Activated T-cell treated with anti-CD3 and anti-CD28 coated beads for 24 hours (primary cell): ENCODE measurements at places on chromosomes 2 and 18.

DNA sequence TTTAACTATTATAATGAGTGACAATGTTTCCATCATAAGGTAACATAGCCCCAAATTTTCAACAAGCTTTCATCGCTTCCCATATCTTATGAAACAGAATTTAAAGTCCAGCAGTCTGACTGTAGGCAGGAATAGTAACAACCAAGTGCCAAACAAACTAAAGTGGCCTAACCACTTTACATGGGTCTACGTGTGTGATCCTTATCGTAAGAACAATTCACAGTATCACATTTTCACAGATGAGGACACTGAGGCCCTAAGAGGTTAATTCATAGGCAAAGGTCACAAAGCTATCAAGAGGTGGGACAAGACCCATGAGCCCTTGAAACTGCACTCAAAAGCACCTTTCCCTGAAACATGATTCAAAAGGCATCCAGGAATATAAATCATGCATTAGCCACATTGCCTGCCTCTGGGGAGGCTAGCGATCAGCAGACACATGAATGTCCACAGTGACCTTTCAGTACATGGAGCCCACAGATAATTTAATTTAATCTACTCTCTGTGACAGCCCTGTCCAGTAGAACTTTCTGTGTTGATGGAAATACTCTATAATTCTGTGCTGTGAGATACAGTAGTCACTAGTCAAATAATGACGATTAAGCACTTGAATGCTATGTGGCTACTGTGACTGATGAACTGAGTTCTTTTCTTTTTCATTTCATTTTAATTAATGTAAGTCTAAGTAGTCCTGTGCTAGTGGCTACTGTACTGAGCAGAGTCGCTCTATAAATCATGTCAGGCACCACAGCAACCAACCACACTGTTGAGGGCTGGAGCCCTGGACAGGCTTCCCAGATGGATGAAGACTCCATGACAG, 30.3 kb downstream of the KIDINS220 start:
- DNase-seq: no peak

DNA sequence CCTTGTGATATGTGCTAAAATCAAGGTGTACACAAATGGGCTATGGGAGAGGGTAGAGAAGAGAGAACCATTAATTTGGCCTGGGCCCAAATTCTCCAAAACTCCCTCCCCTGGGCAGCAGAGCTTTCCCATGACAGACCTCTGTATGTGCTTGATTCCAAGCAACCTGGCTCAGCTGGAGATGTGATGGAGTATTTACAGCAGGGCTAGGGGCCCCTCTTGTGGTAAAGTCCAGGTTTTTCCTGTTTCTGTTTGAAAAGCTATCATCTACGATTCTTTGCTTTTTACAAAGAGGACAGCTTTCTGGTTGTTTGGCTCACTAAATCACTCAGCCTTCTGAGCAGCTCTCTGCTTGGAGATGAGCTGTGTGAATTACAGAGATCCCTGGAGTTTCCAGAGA, 40.3 kb downstream of the KCNS3 start:
- DNase-seq: no peak

DNA sequence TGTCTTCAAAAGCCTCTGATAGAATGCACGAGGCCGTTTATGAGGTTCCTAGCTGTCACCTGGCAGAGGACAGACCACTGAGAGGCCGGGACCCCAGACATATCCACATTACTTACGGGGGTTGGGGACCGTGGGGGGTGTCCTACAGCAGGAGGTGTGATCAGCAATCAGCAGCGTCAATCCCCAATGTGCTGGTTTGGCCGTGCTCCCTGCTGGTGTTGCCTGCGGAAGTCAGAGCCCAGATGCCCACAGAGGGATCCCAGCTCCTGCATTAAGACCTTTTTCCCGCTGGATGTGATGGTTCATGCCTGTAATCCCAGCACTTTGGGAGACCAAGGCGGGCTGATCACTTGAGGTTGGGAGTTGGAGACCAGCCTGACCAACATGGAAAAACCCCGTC, 20.8 kb upstream of the SP5 start:
- no peak for DNase-seq

DNA sequence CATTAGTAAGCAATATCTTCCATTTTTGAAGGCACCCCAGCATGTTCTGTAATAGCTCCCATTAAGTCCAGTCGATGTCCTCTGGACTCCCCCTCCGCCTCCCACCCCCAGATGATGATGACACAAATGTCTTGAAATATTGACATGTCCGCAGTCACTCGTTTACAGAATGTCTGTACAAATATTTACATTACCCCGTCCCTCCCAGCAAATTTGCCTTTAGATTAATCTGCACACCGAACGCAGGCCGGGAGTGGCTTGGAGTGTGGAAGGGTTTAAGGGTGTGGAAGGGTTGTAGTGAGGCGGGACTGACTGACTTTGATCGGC, 853 bp upstream of the OSBPL6 start:
- no peak for DNase-seq

DNA sequence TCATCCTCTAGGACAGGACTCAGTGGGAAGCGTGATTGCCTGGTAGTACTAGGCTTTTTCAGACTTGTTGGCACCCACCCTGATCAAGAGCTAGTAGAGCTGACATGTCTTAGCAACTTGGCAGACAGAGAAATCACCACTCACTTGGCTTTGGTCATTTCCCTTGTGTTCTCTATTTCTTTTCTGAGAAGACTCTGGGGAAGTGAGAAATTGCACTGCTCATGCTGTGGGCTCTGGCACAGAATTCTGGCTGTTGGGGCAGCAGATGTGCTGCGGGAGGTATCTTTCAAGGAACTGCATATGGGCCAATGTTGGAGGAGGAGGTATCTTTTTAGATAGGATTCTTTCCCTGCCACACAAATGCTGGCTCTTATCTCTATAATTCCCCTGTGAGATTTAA, 529.1 kb upstream of the MEX3C start:
- DNase-seq: no peak

- no peak for DNase-seq
Observed at GRCh38 chr2:237666606-237667005, 39.2 kb downstream of the LRRFIP1 start.

- no peak for DNase-seq
Observed at GRCh38 chr2:203787979-203788378, 79.6 kb upstream of the CTLA4 start.

DNA sequence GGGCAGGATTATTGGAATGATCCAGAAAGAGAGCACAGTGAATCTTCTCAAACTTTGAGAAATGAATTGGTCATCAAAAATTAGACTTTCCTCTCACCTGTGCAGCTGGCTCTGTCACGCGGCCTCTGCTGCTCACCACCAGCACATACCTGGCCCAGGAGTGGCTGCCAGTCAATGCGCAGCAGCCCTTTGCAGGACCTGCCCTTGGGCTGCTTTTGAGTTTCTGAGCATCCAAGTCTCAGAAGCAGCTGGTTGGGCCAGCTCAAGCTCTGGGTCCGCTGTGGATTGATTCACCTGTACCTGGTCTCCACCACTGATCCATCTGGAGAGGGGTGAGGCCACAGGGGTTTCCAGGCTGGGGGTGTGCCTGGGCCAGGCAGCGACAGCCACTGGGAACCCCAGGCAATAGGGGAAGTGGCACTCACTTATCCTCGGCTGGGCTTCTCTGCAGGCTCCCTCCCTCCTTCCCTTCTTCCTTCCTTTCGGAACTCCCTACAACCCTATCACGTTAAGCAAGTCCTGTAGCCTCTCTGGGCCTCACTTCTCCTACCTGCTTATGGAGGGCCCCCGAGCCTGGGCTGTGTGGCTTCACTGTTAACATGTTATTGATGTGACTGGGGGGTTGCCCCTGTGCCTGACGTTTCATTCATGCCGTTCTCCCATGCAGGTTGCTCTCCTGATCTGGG, 48.1 kb downstream of the SH3BP4 start:
- DNase-seq: no peak

GRCh38 chr2:191180276-191180675, 29.5 kb upstream of the STAT4 start:
- no peak for DNase-seq

GRCh38 chr18:38886235-38886634, 1320.6 kb upstream of the CELF4 start:
- no peak for DNase-seq

DNA sequence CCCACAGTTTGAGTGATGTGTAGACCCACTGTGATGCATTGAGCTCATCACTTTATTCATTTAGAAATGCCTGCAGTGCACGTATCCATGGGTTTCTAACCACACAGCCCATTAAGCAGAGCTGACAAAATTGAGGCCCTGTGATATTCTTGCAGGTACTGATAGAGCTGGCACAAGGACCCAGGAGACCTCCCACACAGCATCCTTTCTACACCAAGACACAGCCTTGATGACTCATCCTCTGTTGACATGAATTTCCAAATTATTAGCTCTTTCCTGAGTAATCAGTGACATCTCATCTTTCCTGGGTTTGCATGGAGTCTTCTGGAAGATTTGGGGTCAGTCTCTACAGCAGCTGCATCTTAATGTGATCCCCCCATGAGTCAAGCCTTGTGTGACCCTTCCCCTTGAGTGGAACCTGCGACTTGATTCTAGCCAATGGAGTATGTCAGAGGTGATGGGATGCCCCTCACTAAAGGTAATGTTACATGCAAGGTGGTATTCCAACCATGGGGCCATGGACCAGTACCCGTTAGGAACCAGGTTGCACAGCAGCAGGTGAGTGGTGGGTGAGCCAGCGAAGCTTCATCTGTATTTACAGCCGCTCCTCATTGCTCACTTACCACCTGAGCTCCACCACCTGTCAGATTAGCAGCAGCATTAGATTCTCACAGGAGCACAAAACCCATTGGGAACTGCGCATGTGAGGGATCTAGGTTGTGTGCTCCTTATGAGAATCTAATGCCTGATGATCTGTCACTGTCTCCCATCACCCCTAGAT, 181.1 kb upstream of the ARL4C start:
- DNase-seq: no peak

DNA sequence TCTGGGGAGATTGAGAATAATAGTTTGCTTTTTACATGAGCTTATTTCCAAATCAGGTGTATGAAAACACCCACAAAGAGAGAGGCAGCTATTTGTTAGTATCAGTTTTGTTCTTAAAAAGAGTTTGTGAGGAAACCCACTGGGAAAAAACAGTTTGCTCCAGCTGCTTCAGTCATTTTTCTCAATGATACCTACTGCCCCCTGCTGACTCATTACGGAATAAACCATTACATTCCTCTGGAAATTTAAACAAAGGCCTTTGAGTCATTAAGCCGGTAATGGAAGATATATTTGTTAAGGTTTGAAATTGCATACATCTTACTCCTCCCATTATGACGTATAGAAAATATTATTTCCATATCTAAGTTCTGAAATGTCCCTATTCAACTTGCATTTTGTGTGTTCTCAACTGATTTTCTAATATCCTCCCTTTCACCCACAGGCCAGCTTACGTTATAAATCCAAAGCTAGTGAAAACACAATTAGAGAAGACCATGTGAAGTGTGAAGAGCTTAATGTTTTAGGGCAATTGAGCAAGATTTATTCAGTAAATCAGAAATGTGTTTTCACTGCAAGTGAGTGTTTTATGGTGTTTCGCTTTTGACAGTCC, 761.6 kb downstream of the DSC3 start:
- DNase-seq: no peak

DNA sequence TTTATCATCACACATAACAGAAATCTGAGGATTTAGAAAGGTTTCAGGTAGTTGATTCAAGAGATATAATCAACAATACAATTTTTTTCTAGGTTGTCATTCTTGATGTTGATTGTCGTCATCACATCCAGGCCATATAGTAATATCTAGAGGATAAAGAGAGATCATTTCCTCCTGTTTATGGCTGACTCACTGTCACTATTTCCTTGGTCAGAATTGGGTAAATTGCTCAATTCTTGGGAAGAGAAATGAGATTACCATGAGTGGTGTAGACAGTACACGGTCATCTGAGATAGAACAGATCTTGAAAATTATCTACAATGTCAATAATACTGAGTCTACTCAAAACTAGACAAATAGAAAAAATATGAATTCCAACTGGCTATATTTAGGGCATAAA, 78.8 kb downstream of the ZNF804A start:
- no peak for DNase-seq

GRCh38 chr2:28683100-28683706, 68.4 kb upstream of the PPP1CB start:
- DNase-seq: no peak

- DNase-seq: no peak
Observed at GRCh38 chr2:214395040-214395439, 15.8 kb upstream of the VWC2L start.

GRCh38 chr2:201261471-201261870, 1.1 kb downstream of the CASP8 start:
- no peak for DNase-seq

- DNase-seq: no peak
Observed at GRCh38 chr2:56510610-56511009, 326.8 kb downstream of the CCDC85A start.
